ENCODE measurements at places on chromosomes 5 and 9.

DNA sequence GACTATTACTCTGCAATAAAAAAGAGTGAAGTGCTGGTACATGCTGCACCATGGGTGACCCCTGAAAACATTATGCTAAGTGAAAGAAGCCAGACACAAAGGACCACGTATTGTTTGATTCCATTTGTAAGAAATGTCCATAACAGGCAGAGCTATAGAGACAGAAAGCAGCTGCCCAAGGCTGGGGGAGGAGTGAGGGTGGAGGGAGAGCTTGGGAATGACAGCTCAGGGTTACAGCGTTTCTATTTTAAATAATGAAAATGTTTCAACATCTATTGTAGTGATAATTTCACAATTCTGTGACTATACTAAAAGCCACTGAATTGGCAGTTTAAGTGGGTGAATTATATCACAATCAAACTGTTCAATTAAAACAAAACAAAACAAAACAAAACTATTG is 81.7 kb downstream of the MYO10 start:
- no peak for DNase-seq

DNA sequence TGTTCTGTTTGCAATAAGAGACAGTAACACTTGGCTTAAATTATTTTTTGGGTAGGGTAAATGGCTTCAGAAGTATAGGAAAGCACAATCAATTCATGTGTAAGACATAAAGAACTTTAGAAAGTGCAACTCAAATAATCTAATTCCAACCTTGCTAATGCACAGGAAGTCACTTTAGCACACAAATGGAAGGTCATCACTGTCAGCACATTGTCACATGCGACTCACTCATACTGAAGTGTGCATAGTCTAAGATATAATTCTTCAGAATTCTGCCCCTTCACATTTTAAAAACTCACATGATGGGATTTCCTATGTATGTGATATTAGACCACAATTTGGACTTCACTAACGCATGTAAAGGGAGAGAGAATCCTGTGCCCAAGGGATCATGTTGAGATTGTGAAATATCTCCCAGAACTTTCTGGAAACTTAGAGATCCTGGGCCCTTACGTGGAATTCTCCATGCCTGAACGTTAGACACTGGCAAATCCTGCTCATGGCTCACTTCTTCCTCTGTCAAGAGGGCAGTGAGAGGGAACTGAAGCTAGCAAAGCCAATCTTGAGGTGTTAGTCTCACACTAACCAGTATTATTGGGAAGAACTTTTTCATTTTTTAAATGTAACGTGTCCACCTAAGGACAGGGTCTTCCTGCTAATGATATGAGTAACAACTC is 403.2 kb upstream of the PTGER4 start:
- no peak for DNase-seq

DNA sequence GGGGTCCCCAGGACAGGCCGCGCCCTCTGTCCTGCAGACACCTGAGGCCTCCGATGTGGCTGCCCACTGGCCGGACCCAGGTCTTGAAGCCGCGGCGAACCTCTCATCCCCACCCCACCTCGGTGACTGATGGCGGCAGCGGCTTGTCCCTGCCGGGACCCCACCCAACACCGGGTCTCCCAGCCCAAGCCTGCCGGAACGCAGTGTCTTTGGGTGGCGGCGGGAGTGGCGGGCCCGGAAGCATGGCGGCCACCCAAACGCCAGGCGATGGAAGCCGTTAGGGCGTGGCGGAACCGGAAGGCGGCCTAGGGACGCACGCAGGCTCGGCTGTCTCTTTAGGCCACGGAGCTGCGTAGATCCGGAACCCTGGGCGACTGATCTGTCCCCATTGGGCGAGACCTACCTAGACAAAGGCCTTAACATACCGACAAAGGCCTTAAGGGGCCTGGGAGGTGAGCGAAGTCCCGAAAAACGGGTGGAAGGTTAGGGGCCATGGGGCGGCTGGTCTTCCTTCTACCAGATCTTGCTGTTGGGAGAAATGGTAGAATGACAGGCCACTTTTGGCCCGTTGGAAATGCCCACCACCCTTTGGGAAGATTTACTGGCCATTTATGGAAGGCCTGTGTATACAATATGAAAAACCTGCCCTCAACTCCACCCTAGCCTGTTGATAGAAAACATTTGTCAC is 94.6 kb upstream of the SMC2 start:
- DNase-seq: no peak

DNA sequence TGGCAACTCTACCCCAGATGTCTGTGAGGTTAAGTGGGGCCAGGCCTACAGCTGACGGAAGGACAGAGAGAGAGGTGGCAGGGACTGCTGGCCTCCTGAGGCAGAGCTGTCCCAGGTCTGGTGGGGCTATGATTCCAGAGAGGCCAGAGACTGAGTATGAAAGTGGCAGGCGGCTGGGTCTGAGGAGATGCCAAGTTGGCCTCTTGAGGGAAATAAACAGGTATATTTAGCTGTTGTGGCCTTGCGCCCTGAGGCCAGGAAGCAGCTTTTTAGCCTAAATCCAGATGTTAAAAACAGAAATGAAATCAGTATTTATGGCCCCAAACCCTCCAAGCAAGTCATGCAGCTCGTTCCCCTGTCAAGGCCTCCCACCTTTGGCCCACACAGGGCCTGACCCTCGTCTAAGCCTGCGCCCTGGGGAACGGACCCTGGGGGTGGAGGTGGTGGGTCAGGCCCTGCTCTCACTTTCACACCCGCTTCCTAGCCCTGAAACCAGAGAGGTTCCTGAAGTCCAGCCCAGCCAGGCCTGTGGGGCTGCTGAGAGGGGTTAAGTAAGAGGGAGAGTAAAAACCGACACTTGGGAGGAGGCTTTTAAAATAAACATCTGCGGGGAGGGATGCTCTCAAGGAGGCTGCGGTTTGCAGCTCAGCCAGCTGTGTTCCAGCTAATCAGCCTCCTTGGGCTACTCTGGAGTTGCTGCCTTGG is 18.7 kb downstream of the PCDHGC5 start:
- no peak for DNase-seq

DNA sequence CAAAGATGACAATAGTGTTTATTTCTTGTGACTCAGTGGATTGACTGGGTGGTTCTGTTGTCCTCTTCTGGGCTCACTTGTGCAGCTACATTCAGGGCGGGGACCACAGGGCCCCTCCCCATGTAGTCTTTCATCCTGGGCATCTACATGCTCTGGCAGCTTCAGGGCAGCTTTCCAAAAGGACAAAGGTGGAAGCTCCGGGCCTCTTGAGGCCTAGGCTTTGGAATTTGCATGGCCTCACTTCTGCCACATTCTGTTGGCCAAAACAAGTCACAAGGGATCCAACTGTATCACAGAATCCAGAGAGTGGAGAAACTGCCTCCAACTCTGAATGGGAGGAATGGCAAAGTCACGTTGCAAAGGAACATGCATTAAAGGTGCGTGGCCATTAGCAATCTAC is 64.3 kb downstream of the ARHGAP26 start:
- DNase-seq: no peak

GRCh38 chr5:132086277-132086794 is 12.7 kb downstream of the CSF2 start:
- DNase-seq: no peak

GRCh38 chr9:113368348-113368981 is 8.3 kb downstream of the HDHD3 start:
- no peak for DNase-seq

DNA sequence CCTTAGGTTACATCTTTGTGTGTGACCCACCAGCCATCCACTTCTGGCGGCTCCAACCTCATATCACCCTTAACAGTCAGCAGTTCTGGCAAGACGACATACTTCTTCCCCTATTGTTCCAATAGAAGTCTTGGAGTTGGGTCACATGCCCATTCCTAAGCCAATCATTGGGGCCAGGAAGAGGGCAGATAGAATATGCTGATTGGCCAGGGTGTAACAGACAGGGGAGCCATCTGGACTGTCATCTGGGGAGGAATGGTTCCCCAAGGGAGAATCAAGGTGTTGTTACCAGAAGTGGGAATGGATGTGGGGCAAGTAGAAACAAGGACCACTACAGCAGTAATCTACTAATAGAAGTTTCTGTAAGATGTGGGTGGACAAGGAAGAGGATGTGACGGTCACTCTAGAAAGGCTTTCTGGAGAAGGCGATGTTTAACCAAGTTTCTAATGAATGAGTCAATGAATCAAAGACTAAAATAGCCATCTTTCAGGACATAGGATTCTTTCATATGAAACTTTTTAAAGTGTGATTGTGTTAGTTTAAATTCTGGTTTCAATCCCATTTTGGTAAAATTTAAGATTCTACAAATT is 200.4 kb downstream of the ARHGAP26 start:
- no peak for DNase-seq

DNA sequence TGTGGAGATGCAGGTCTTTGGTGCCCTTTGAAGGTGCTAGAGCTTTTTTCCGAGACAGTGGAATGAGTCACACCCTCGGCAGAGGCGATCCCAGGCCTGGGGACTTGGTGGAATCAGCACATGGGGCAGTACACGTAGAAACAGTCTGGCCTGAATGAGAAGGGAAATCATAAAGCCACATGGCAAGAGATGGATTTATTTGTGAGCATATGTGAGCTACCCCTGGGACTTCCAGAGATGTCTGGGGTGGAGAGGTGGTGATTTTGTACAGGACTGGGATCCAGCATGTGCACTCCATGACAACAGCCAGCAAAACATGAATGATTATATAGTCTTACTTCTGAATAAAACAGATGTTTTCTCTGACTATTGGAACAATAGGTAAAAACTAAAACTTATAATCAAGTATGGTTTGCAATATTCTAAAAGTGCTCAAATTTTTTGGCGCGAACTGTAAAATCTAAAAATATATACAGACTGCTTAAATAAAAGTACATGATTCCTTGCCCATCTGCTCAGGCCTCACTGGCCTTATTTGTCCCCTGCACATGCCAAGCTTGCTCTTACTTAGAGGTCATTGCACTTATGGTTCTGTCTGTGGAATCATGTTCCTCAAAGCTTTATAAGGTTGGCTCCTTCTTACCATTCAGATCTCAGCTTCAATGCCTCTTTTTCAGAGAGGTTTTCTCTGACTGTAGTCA is 54.7 kb upstream of the SMARCA2 start:
- no peak for DNase-seq

DNA sequence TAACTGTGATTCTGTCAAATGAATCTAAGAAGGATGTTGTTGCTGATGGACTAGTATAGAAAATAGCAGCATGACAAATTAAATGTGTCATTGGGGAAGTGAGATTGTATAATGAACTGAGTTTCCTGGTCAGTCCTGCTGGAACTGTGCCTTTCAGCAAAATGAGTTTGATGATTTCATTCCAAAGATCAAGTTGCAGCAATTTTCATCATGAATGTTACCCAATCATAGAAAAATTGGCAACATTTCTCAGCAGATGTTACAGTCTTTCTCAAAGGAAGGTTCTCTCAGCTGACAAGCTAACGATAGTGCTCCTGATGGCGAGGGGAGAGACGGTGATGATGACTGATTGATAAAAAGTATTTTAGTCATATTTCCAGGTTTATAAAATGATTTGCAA is 10.7 kb downstream of the PCDHAC2 start:
- no peak for DNase-seq

GRCh38 chr5:38284384-38284783 is 26.0 kb downstream of the EGFLAM start:
- DNase-seq: no peak

GRCh38 chr9:108775901-108776306 is 79.9 kb downstream of the ACTL7B start:
- no peak for DNase-seq

DNA sequence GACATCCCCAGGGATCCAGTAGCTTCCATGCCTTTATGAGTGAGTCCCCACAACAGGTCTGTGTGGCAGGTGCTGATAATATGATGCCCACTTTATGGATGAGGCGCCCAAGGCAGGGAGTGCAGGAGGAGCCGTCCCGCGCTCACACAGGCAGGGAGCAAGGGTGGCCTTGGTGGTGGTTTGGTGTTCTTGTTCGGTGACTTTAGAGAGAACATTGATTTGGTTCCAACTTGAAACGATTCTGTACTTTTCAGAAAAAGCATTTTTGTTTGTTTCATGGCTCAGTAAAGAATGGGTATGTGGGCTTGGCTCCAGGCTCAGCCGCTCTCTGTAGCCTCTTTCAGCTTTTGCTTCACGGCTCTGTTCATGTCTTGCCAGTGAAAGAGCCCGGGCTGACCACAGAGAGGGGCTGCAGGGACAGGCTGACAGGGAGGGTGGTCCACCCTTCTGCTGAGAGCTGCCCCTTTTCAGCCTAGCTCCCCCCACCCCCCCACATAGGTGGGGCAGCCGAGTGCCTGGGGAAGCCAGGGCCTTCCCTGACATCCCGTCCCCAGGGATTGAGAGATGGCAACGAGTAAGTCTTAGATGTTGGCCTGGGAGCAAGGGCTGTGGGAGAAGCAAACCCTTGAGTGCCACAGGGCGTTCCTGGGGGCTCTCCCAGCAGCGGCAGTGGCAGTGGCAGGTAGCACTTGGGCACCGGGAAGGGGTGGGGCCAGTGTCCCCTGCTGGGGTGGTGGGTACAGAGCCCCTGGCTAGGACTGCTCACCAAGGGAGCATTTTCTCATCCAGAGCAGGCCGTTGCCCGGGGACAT is 28.0 kb downstream of the NCS1 start:
- DNase-seq: no peak

DNA sequence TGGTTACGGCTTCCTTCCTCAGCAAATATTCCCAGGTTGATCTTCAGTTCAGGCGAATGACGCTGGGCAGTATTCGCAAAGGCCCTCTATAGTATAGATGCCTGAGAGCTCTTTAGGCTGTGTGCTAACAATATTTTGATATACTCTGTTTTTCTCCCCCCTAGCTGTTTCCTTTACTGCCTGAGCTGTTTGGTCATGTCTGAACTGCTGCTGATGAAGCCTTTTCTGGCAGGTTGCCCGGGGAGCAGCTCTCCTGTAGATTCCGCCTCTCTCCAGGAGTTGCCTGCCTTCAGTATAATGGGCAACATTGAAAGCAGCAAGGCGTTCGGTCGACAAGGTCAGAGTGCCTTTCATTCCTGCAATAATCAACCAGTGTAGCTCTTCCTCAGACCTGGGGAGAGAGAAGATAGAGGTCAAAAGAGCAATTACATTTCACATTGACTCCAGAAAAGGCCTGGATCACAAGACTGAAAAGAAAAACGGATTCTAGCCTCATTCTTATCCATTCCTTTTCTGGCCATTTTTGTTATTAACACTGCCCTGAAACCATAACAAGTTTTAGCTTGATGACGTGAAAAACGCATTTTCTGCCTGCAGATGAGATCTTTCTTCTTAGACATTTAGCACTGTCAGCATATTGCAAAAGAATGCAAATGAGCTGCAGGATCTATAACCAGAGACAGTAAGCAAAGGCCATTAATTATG is 60.1 kb upstream of the ZNF608 start:
- DNase-seq: no peak

DNA sequence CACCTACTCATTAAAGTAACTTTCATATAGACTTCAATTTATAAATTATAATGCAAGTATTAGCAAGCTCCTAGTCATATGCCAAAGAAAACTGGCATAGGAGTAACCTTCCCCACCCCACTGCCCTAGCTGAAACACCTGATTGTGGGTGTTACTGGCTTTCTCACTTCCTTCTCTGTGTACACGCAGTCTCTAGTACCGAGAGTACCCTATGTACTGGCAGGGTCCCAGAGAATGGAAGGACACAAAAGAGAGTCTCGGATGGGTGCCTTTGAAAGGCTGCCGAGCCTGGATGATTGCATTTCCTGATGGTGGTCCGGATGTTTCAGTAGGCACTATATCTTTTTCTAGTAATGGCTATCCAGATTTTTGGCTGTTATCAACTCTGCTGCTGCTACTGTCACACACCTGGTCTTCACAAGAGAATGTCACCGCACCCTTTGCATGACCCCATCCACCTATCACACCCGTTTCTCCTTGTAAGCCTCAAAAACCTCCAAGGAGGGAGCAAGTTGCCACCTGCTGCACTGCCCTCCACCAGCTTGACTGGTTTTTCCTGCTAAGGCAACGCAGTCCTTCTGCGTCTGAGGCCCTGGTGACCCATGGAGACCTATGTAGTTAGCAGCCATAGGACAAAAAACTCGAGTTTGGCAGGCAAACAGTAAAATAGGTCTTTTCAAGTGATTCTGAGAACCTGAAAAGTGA is 53.8 kb upstream of the CLINT1 start:
- no peak for DNase-seq
